ENCODE measurements at places on chromosomes 12 and 14.
A peak's percentile ranks its signal among the peaks of the same experiment; 100 is the strongest.

GRCh38 chr12:106051853-106052531, 86.8 kb downstream of the NUAK1 start:
- no peak for DNase-seq

DNA sequence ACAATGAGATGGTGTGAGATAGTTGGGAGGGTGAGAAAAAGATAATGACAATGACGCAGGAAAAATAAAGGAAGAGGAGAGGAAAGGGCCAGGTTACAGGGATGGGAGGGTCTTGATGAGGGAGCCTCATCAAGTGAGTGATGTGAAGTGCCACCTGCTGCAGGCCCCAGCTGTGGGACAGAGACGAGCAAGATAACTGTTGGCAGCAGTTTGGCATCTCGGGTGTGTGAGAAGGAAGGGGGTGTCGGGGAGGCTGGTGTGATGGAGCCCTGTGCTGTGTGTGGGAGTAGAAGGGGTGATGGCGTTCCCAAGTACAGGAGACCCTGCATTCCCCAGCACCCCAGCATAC, 11.4 kb upstream of the TAC3 start:
- peak; percentile 69 for DNase-seq

DNA sequence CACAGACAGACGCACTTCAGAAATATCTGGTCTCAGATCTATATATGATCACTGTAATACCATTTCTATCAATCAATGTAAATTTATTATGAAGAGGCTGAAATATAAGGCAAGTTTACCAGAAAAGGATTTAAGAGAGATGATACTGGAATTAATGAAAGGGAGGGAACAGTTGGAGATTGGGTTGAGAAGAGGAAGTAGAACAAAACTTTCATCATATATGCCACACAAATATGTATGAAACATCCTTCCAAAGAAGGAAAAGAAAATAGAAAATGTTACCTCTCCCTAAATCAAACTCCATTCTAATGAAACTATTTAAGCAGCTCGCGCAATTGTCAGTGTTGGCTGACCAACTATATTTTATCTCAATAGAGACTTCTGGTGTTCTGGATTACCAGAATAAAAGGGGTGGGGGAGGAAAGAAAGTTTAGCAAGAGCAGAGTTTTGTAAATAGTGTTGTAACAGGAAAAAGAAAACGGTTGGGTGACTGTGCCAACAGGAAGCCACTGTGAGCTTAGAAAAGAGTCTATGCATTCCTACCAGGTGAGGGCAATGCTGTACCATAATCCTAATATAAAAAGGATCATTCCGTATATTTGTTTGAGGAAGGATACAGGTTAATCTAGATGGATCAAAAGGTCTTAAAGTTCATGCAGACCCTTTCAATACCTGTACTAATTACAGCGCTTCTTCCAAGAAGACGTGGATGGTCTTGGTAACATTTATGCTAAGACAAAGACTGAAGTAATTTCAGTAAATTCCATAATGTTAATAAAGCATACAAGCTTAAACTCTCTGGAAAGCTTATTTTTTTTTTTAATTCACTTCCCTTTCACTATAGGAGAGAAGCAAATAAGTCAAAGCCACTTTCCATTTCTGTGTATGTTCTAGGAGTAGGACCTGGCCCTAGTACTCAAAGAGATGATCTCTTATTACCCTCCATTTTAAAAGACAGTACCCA, 14.5 kb upstream of the LLPH start:
- peak; percentile 86 for DNase-seq

GRCh38 chr12:122894193-122895121, 1.5 kb downstream of the VPS37B start:
- peak; percentile 96 for DNase-seq

DNA sequence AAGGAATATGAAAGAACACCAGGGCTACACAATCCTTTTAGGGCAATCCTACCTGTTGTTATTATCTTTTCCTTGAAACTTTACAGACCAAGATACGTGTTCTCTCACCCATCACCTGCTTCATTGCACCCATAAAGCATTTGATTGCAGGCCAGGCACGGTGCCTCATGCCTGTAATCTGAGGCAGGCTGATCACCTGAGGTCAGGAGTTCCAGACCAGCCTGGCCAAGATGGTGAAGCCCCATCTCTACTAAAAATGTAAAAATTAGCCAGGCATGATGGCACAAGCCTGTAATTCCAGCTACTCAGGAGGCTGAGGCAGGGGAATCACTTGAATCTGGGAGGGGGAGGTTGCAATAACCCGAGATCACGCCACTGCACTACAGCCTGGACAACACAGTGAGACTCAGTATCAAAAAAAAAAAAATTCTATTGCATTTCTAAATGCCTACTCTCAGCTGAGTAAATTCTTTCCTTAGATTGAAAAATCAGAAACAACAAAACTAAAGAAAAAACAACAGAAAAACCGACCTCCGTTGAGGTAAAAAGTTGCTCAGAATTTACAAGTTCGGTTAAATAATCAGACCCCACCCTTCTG, 183.7 kb upstream of the TMEM132C start:
- DNase-seq: no peak

DNA sequence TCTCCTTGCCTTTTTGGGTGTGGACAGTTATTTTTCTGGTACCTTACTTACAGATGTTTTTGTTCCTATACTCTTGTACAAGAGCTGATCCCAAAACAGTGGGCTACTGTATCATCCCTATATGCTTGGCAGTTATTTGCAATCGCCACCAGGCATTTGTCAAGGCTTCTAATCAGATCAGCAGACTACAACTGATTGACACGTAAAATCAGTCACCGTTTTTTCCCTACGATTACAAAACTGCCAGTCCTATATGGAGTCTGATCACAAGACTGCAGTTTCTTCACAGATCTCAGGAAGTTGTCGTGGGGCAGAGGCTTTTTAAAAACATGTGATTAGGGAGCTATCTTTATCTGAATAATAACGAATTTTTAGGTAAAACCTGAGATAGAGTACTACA, 1.3 kb downstream of the LYSET start:
- peak; percentile 58 for DNase-seq

GRCh38 chr14:56422221-56422620, 157.4 kb upstream of the TMEM260 start:
- no peak for DNase-seq

- no peak for DNase-seq
These were observed 3.7 kb downstream of the BIN2 start for GRCh38 chr12:51320311-51320694.

- DNase-seq: no peak
These were observed 51.6 kb upstream of the SRP54 start for GRCh38 chr14:34931206-34931605.

DNA sequence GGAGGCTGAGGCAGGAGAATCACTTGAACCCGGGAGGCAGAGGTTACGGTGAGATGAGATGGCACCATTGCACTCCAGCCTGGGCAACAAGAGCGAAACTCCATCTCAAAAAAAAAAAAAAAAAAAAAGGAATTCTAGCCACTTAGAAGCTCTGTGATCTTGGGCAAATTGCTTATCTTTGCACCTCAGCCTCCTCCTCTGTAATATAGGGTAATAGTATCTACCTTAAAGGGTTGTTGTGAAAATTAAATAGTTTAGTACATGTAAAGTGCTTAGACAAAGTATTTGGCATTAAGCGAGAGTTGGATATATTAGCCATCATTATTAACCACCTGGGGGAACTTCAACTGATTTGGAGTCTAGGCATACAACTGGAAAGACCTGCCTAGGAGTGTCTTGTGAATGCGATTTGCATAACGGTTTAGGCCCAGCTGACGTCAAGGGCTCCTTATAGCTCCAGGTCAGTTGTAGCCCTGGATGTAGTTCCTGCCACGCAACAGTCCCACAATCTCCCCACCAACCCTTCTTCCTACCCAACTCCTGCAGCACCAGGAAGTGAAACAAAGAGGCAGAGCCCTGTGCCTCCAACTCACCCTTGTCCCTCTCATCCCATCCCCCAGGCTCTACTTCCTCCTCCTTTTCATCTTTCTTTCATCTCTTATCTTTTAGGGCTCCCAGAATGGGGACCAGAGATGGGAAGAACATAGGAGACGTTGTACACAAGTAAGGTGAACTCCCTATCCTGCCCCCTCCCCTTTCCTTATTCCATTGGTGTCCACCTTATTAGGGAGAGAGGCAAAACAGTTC, 2.1 kb upstream of the IL23A start:
- no peak for DNase-seq

DNA sequence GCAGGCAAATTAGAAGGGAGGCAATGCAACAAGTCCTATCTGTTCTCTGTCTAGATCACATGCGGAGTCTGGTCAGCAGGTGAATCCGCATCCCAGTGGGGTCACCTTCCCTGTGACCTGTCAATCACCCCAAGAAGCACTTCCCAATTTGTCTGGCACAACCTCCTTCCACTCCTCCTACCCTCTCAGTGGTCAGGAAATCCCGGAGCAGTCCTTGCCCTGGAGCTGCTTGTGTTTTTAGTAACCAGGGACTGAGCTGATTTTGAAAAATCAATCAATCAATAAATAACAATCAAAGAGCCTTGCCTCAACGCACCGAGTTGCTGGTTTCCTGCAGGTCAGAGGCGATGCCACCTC, 572 bp upstream of the ACSS3 start:
- no peak for DNase-seq

GRCh38 chr14:24147761-24148428, 597 bp downstream of the RNF31 start:
- peak; percentile 40 for DNase-seq

DNA sequence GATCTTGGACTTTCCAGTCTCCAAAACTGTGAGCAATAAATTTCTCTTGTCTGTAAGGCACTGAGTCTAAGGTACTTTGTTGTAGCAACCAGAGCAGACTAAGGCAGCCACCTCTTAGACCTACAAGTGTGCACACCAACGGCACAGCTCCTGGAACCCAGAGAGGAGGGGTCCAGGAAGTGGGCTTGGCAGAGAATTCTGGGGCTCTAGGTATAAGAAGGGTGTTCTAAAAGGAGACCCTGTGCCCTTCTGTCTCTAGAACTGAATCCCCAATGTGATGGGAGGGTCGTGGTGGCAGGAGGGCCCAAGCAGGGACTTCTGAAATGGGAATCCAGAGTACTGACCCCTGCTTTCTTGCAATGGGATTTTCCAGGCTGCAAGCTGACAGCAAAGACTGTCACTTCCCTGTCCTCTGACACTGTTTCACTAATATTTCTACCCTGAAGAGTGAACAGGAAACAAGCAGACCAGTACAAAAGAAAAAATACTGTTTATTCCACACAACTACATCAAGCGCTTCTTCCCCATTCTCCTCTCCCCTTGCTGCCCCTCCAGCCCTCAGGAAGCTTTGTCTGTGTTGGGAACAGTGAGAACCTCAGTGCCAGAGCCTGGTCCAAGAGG, 13.6 kb upstream of the TFCP2 start:
- DNase-seq: no peak

- no peak for DNase-seq
These were observed 484.1 kb downstream of the RMST start for GRCh38 chr12:97946701-97947100.

DNA sequence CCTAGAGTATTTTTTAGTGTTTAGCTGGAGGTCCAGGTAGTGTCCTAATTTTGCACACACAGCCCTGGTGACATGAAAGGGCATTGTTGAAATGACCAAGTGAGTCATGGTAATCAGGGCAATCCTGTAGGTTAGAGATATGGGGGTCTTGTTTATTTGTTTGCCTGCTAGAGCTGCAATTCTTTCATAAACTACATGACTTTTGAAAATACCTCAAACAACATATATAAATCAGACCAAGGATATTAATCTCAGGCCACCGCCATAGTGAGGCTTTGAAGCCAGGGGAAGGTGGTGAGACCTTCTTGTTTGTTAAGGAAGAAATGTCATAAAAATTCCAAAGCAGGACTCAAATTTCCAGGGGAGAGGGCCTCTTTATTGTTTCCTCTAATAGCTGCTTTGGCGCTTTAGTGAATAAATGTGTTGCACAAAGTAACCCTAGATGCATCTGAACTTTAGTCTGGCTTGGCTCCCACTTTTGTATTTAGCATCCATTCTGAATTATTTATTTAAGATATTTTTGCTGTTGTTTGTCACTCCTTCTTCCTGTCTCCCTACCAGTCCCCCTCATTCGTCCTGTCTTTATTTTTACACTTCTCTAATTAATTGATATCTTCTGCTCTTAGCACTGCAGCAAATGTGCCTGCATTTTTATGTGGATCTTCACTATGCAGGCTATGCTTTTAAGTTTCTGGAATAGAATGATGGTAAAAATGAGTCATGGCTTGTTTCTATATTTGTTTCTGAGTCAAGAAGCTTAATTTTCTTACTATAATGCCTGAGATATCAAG, 430.3 kb downstream of the RAD51B start:
- DNase-seq: no peak

DNA sequence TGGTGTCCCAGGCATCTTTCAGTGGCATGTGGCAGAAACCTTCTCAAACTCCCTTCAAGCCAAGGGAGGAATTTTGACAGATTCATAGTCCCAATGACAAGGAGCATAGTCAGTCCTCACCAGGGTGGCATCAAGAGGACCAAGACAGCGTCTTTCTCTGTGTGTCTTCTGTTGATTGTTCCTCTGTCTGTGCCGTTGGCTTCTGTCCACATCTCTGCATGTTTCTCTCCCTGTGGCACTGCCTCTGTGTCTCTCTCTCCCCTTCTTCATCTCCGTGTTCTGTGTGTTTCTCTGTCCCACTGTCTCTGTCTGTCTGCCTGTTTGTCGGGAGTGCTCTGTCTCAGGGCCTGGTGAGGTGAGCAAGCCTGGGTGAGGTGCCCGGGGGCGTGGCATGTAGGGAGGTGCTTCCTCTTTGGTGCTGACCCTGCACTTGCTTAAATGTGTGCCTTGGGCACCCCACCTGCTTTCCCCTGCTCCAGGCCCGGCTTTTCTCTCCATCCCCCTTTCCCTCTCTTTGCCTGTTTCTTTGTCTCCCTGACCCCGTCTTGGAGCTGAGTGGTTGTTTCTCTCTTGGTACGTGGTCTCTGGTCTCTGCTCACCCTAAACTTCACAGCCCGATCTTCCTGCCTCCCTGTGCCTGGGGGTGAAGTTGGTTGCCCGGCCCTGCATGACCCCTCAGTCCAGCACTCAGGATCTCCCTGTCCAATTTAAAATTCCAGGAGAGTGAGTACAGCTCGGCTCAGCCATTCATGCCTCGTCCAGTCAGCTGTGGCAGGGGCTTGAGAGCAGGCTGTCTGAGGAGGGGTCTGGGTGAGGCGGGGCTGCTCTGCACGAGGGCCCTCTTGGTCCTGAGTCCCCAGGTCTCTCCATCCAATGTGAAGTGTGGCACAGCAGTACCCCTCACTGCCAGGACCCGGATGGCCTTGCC, 28.5 kb downstream of the JDP2 start:
- no peak for DNase-seq

DNA sequence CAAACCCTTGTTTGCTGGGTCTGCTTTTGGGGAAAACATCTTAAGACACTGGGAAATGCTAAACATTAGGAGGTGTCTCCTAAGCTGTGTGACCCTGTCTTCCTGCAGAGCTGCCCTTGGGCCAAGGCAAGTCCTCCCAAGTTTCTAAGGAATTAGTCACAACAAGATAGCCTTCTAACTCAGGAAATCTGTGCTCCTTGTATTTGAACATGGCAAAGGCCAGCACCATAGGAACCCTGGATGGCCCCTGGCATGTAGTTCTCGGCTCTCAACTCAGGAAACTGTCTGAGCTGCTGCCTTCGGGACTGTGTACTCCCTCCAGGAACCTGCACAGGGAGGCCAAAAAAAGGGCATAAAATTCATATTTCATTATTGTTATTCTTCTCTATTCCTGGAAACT, 37.6 kb upstream of the LTBP2 start:
- DNase-seq: no peak

Measured in hematopoietic multipotent progenitor cell treated with erythropoietin and hydrocortisone succinate and interleukin-3 and kit ligand, for 6 days (in vitro differentiated cells).